ENCODE measurements at places on chromosomes 3 and 15.

DNA sequence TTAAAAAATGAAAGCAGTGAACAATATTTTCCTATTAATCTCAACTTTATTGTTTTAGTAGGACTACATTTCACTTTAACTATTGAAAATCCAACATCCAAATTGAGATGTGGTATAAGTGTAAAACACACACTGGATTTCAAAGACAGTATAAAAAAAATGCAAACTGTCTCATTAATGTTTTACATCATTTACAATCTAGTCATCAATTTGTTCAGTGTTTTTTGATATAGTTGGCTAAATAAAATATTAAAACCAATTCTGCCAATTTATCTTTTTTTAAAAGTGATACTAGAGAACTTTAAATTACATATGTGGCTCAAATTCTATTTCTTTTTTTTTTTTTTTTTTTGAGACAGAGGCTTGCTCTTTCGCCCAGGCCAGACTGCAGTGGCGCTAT, 95.1 kb downstream of the NPTN start:
- no peak for DNase-seq

DNA sequence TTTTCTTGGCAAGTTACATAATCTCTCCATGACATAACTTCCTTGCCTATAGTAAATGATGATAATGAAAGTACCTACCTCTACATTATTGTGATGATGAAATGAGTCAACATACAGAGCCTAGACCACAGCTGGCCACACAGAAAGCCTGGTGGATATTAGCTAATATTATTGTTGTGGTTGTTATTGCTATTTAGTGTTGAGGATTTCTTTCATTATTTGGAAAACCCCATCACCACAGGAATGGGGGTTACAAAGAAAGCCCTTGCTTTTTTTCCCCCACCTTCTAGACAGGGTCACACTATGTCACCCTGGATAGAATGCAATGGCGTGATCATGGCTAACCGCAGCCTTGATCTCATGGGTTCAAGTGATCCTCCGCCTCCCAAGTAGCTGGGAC, 125.0 kb downstream of the PDZRN3 start:
- DNase-seq: no peak

DNA sequence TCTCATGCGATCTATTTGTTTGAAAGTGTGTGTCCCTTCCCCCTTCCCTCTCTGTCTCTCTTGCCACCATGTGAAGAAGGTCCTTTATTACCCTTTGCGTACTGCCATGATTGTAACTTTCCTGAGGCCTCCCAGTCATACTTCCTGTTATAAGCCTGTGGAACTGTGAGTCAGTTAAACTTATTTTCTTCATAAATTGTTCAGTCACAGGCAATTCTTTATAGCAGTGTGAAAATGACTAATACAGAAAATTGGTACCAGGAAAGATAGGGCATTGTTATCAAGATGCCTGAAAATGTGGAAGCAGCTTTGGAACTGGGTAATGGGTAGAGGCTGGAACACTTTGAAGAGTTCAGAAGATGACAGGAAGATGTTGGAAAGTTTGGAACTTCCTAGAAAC, 743.7 kb upstream of the NECTIN3 start:
- no peak for DNase-seq

DNA sequence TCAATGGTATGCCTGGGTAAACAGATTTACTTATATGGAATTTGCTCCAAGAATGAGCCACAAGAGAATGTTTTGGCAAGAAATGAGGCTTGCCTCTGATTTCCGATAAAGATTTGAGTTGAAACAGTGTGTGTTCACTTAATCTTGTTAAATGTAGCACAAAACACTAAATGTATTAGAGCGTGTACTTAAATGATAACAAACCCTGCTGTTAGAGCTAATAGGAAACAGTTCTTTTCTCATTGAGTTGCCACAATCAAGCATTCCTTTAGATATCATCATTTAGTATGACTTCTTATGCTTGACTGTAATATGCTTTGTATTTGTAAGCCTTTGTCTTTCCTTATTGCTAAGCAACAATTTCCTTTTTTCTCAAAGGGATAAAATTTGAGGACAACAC, 353.6 kb upstream of the ZNF717 start:
- no peak for DNase-seq

- no peak for DNase-seq
These were observed 8.6 kb downstream of the VPS18 start for GRCh38 chr15:40902605-40903561.

- DNase-seq: no peak
These were observed 55.8 kb upstream of the VILL start for GRCh38 chr3:37934631-37935289.

- no peak for DNase-seq
These were observed 30.0 kb upstream of the TRAK1 start for GRCh38 chr3:42061025-42061712.

DNA sequence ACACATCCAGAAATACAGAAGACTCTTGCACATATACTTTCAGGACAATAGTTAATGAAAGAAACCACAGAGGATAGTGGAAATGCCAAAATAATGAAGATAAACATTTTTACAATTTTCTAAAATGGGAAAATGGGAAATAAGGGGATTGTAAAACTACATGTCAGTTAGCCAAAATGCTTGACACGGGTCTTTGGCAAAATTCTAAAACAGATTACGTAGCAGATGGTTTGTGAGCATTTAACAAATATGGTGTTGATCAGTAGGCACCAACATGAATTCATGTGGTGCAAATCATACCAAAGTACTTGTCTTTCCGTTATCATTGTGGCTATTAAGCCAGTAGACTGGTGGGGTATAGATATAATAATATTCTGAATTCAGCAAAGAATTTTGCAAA, 348.5 kb upstream of the ROBO1 start:
- no peak for DNase-seq

DNA sequence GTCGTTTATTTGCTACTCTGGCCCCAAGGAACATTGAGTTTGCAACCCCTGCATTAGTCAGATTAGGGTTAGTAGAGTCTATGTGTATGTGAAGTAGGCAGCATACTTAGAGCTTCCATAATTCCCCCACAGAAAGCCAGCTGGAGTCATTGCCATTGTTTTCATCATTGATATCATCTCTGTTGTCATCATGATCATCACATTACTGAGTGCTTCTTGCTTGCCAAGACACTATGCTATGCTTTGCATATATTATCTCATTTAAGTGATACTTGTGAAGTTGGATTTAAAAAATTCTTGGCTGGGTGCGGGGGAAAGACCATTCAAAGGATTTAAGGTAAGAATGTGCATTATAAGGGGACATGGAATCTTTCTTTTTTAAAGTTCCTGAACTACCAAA, 209.0 kb downstream of the CACNA2D3 start:
- no peak for DNase-seq

- DNase-seq: no peak
These were observed 67.3 kb upstream of the TRIM42 start for GRCh38 chr3:140610544-140610943.

DNA sequence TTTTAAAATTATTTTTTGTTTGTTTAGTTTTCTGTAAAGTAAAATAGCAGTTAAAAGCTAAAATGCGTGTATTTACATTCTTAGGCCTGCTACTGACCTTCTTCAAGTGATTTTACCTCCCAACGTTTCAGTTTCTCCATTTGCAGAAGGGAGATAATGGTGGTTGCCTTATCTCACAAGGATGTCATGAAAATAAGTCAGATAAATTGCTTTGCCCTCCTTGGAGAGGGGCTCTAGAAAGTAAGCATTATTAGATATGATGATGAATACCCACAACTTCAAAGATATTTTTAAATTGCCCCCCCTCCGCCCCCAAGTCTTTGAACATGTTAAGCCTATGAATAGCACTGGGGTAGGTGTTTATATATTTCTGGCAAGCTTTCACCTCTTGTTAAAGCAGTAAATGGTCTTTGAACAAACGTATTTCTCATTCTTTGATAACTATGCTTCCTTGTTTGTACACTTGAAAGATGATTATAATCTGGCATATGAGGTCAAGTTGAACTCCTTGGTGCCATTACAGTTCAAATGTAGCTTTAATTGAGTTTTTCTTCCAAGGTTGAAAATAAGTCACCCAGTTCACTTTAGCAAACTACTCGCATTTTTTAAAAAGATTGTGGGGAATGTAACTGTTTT, 6.4 kb downstream of the TERC start:
- DNase-seq: no peak

DNA sequence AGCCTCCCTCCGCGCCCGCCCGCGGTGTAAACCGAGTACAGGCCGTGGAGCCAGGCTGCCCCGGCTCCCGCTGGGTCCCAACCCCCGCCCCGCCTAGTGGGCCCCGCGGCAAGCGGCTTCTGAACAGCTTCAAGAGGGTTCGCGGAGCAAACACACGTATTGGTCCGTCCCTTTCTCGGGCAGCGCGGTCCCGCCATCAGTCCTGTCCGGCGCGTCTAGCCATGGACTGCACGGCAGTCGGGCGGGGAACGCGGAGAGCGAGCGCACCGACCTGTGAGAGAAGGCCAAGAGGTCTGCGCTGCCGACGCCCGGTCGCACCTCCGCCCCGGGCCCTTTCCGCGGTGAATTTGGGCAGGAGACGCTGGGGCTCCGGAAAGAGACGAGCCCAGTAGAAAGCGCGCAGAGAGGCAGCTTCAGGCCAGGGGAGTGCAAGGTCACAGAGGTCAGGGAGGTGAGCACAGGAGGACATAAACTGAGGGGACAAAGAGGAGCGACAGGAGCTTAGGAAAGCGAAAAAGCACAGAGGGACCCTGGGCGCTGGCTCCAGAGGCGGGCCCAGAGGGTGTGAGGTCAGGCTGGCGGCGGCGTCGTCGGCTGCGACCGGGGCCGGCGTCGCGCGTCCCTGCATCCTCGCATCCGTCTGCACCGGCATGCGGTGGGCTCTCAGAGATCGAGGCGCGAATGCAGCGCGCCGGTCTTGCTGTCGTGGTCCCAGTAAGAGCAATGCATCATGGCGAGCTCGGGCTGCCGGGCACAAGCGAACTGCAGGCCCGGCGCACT, 1.8 kb downstream of the FOXL2 start:
- DNase-seq: no peak

DNA sequence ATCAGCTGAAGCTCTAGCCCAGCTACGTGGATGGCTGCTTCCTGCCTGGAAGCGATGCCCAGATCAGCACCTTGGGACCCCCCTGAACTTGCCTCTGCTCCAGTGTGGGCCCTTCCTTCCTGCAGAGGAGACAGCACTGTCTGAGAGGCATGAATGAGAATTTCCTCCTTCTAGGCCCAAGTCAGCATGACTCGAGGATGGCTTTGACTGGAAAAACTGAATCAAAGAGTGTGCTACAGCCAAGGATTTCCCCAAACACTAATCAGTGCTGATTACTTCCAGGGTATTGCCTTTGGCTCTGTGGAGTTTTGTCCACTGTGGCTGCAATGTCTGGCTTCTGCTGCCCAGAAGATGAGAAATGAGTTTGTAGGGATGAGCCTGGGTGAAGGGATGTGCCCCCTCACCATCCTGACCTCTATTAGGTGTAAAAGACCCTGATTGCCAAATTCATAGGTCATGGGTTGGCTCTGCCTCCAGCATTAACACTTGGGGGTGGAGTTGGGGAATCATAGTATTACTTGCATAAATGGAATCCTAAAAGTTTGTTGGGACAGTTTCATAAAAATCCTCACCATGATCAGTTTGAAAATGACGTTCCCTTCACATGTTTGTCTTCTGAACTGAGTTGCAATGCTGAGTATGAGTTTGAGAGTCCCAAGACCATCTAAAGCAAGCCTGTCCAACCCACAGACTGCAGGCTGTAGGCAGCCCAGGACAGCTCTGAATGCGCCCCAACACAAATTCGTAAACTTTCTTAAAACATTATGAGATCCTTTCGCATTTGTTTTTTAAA, 36.7 kb downstream of the FLNB start:
- DNase-seq: no peak

- DNase-seq: no peak
These were observed 73.5 kb downstream of the TBL1XR1 start for GRCh38 chr3:177123822-177124221.

Measured in NCI-H1417 (cell line).